ENCODE measurements at places on chromosomes 11 and 22. TPM values are rescaled to one million over a fixed set of nuclear protein-coding genes. Genes with fewer than 3 reads are reported as not detected.

PELI3 gene
- 16.2 TPM for total RNA-seq

MSANTD2 gene
- total RNA-seq: 6.2 TPM

GRIK4 gene
- total RNA-seq: 0.17 TPM

OR8G1 gene
- not detected for total RNA-seq

KCNQ1OT1 gene
- total RNA-seq: 1.8 TPM

- H3K27ac ChIP-seq: no peak overlapping the region
- no peaks in the 10 kb centered on the region for H3K27me3 ChIP-seq
- no peak overlapping the region for H3K4me3 ChIP-seq
- H3K4me1 ChIP-seq: no peaks in the 10 kb centered on the region
- no peak for DNase-seq
- H3K36me3 ChIP-seq: no peaks in the 10 kb centered on the region
Measured at GRCh38 chr11:41775296-41775695, 315.8 kb upstream of the LRRC4C start.

DNA sequence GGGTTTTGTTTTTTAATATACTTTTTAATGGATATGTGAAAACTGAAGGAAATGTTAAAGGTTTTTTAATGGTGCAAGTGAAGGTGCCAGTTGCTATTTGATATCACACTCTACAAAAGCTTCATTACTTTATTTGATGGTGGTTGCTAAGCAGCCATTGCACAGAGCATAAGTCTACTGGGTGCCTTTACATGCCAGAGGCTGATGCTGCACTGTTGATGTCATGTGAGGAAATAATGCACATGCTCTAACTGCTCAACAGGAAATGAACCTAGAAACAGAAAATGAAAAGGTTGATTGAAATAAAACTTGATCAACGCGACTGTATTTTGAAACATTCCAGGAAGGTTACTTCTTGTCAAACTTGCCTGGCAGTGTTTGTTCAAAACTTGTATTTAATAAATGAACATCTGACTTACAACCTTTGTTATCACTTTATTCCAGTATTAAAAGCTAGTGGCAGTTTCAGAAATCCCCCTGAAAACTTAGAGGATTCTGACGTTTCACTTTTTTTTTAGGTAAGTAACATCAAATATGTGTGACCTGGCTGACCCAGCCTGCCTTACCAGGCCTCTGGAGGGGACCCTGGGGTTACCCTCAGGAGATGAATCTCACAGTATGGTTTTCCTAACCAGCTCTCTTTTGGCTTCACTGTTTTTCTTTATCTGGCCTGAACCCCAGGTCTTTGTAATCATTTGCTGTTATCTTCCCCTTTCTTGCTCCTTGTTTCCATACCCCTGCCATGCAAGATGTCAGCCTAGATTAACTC, 2.4 kb upstream of the ATP5MG start:
- H3K27me3 ChIP-seq: no peaks in the 10 kb centered on the region
- no peak for DNase-seq
- peaks cover 3% of the 10 kb centered on the region for H3K4me1 ChIP-seq
- no peaks in the 10 kb centered on the region for H3K36me3 ChIP-seq
- no peak overlapping the region for H3K4me3 ChIP-seq

DNA sequence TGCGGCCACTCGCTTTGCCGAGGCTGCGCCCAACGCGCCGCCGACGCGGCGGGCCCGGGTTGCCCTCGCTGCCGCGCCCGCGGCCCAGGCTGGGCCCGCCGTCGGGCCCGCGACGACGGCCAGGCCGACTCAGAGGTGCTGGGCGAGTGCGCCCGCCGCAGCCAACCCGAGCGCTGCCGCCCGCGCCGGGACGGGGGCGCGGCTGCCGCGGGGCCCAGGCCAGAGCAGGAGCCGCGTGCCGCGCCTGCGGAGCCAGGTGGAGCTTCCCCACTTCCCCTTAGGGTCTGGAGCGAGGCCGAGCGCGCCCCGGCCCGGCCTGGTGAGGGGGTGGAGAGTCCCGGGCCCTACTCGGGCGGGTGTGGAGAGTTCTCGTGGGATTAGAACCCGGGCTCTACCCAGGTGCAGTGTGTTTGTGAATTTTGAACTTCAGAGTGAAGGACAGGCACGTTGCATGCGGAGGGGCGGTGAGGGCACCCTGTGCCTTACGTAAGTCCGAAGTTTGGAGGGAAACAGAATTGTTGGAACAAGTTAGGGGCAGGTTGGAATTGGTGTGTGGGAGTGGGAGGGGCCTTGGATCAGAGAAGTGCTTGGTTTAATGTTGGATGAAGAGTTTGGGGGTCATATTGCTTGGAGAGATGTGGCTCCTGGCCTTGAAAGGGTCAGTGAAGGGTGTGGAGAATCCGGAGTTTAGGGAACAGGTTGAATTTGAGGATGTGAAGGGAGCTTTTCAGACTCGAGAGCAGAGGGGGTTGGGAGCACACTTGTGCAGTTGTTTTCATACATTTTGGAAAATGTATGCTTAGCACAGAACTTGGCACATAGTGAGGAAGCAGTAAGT, 697 bp downstream of the RNF169 start:
- no peaks in the 10 kb centered on the region for H3K36me3 ChIP-seq
- H3K27me3 ChIP-seq: no peaks in the 10 kb centered on the region
- peak overlapping the region; percentile 82 for H3K4me3 ChIP-seq
- H3K27ac ChIP-seq: peak overlapping the region; percentile 77
- peaks cover 15% of the 10 kb centered on the region for H3K4me1 ChIP-seq
- peak; percentile 36 for DNase-seq

- DNase-seq: no peak
- no peaks in the 10 kb centered on the region for H3K27me3 ChIP-seq
- no peaks in the 10 kb centered on the region for H3K36me3 ChIP-seq
- H3K4me3 ChIP-seq: no peak overlapping the region
- H3K27ac ChIP-seq: no peak overlapping the region
Measured at GRCh38 chr11:15035283-15035682, 38.1 kb upstream of the CALCB start.

- peaks cover 76% of the 10 kb centered on the region for H3K27me3 ChIP-seq
- H3K4me1 ChIP-seq: no peaks in the 10 kb centered on the region
- no peak overlapping the region for H3K4me3 ChIP-seq
- no peak for DNase-seq
Measured at GRCh38 chr22:19757140-19757984, 3.2 kb upstream of the TBX1 start.

DNA sequence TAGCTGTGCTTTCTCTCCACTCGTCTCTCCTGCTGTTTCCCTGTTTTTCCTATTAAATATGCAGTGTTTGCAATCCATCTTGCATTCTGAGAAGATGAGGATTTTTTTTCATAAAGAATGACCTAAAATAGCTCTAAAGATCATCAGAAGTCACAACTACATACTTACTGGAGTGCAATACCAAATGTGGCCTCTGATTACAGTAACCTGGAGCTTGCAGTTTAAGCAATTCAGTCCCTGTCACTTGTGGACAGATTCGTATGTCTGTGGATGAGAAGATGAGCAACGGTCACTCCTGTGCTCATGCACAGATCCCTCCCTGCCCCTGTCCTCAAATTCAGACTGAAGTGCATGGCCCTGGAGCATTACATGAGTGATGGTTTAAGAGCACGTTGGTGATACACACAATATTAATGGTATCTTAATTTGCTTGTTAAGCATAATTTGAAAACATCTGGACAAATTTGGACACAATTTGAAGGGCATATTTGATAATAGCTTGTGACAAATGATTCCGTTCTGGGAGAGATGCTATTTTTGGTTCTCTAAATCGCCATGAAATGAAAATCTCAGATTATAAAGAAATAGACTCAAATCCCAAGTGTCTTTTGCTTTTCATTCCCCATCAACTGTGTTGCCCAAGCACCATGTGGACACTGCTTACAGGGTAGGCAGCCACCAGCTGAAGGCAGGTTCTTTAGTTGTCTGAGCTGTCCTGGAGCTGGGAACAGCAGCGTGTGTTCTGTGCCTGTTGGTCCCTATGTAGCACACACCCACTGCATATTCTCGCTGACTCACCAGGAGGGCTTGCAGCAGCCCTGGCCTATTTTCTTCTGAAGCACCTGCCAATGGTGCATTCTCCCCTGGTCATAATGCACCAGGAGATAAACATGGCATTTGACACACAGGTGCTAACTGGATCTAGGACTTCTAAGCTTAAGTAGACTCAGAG, 32.6 kb upstream of the PRAME start:
- H3K36me3 ChIP-seq: no peaks in the 10 kb centered on the region
- no peak overlapping the region for H3K4me3 ChIP-seq
- no peaks in the 10 kb centered on the region for H3K4me1 ChIP-seq
- no peak overlapping the region for H3K27ac ChIP-seq
- no peaks in the 10 kb centered on the region for H3K27me3 ChIP-seq

DNA sequence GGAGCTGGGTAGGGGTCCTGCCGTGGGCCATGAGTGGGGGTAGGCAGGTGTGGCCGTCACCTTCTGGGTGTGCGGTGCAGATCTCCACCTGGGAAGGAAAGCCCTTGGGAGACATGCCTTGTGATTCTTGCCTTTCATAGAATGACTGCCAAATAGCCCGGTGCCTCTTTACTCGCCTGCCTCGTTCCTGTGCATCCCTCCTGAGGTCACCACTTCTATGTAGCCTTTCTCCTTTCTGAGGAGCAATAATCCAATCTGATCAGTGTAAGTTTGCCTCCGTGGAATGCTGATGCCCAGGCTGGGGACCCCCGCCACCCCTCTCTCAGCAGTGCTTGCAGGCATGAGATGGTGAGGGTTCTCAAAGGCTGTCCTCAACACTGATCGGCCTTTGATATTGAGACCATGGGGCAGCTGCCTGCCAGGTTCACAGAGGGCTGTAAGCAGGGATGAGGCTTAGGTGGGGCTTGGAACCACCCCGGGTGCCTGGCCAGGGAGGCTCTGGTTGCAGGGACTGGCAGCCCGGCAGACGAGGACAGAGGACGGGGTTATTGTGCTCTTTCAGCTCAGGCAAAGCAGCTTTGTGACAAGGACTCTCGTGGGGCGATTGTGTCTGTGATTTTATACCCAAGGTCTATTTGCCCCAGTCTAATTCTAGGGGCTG, 86.1 kb upstream of the WNT7B start:
- no peaks in the 10 kb centered on the region for H3K27me3 ChIP-seq
- no peak overlapping the region for H3K4me3 ChIP-seq
- DNase-seq: peak; percentile 5
- H3K27ac ChIP-seq: peak overlapping the region; percentile 98
- no peaks in the 10 kb centered on the region for H3K36me3 ChIP-seq
- peaks cover 26% of the 10 kb centered on the region for H3K4me1 ChIP-seq

- H3K27ac ChIP-seq: no peak overlapping the region
- peaks cover 3% of the 10 kb centered on the region for H3K27me3 ChIP-seq
- no peak overlapping the region for H3K4me3 ChIP-seq
- peaks cover 19% of the 10 kb centered on the region for H3K4me1 ChIP-seq
Measured at GRCh38 chr22:45538281-45538680, 35.6 kb downstream of the FBLN1 start.

GRCh38 chr22:34902335-34902734, 163.6 kb upstream of the ISX start:
- H3K27me3 ChIP-seq: no peaks in the 10 kb centered on the region
- no peak for DNase-seq
- H3K27ac ChIP-seq: no peak overlapping the region
- H3K4me1 ChIP-seq: no peaks in the 10 kb centered on the region
- H3K4me3 ChIP-seq: no peak overlapping the region

DNA sequence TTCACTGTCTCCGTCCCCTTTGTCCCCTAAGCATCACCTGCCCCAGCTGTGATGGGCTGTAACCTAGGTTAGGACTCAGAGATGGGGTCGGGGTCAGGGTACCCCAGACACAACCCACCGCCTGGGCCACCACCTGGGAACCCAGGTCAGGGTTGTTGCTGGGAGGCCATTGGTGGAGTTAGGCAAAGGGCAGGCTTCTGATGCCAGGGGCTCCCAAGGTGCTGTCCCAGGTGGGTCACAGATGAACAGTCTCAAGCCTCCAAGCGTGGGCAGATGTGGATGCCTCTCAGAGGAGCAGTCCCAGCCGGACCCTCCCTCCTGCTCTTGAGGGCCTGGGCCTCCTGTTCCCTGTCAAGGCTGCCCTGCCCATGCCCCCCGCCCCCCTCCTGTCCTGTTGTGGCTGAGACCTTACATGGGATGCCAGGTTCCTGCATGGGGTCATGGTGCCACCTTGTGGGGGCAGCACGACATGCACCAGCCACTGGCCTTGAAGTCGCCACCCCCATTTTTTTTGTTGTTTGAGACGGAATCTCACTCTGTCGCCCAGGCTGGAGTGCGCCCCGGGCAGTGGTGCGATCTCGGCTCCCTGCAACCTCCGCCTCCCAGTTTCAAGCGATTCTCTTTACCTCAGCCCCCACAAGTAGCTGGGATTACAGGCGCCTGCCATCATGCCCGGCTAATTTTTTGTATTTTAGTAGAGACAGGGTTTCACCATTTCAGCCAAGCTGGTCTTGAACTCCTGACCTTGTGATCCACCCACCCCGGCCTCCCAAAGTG, 12.1 kb downstream of the GATD1 start:
- peaks cover 37% of the 10 kb centered on the region for H3K36me3 ChIP-seq
- H3K27me3 ChIP-seq: no peaks in the 10 kb centered on the region
- peaks cover 6% of the 10 kb centered on the region for H3K4me1 ChIP-seq

DNA sequence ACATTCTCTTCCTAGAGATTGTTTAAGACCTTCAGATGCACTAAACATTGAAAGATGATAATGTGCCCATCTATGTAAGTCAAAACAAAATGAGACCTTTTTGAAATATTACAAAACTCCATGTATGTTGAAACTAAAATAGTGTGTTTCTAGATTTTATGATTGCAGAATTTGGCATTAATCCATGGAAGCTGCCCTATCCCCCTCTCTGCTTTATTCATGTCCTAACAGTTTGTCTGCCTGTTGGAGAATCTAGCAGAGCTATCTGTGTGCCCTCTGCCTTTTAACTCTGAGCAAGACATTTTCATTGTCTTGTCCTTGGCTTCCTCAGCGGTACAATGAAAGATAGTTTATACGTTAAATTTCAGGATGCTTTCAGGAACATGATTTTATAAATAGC, 105.5 kb downstream of the FAT3 start:
- H3K27ac ChIP-seq: no peak overlapping the region
- no peaks in the 10 kb centered on the region for H3K4me1 ChIP-seq
- no peaks in the 10 kb centered on the region for H3K36me3 ChIP-seq
- H3K27me3 ChIP-seq: no peaks in the 10 kb centered on the region
- DNase-seq: no peak

DNA sequence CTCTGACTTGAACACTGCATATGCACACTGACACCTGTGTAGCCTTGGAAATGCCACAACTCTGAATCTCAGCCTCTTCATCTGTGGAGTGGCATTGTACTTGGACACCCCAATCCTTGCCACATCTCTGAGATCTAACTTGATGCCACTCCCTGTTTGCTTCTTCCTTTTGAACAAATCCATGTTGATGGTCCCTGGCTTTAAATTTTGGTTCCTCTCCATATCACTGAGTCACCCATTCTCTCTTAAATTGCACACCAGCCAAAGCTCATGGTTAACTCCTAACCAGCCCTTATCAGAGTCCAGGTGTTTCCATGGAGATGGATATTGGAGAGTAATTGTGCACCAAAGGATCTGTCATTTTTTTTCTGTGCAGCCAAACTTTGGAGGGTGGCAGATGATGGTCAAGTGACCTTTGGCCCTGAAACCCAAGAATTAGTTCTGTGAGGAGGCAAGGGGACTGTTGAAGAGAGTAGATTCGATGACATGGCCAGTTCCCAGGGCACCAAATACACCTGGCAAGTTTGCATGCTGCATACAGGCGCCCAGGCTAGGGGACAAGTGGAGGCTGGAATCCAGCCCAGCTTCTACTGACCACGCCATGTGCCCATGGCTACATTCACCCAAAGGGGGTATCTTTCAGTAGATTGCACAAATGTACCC, 25.1 kb upstream of the PAMR1 start:
- peak overlapping the region; percentile 26 for H3K27ac ChIP-seq
- H3K4me3 ChIP-seq: no peak overlapping the region
- peaks cover 28% of the 10 kb centered on the region for H3K4me1 ChIP-seq
